ENCODE measurements at places on chromosomes 11 and 22.

DNA sequence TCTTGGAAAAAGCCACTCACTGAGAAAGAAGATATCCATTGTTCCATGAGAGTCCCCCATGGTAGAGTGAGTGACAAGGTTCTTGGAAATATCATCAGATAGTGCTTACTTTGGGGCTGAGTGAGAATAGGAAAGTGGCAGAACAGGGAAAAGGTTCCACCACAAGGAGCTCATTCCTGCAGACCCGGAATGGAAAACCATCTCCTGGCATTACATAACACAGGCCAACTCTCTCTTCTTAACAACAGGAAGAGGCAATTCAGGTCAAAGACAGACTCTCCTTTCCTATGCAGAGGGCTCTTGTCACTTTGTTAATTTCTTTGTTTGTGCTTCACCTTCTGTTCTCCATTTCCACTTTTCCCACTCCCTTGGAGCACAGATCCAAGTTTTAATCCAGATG, 259.7 kb downstream of the KIRREL3 start:
- DNase-seq = no peak

DNA sequence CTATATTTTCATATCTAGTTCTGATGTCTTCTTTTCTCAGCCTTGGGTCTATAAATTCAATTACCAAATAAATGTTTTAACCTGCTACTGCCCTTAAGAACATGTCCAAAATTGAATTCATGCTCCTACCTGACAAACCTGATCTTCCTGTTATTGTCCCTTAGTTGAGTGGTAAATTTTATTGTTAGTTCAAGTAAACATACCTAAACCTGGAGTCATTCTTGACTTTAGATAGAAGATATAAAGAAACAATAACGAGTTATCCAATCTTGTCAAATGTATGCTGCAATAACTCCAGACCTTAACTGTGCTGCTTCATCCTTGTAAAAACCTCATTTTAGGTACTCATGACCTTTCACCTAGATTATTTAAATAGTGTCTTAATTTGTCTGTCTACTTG, 34.6 kb upstream of the SC5D start:
- DNase-seq = no peak

- DNase-seq = no peak
Measured at GRCh38 chr22:21688341-21688705, 22.5 kb downstream of the PPIL2 start.

DNA sequence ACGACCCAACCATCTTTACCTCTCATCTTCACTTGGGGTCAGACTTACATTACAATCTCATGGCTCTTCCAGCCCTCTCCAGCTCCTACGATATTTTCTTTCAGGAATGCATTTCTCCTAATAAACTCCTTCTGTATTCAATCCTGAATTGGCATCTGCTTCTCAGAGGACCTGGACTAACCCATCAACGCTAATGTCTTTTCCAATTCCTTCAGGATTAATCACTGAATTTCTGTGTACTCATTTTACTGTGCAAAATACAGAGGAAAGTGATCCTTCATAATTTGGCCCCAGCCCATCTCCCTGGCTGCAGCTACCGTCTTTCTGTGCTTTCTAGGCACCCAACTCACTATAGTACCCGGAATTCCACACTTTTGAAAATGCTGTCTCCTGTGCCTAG, 239.2 kb downstream of the METTL15 start:
- no peak for DNase-seq

DNA sequence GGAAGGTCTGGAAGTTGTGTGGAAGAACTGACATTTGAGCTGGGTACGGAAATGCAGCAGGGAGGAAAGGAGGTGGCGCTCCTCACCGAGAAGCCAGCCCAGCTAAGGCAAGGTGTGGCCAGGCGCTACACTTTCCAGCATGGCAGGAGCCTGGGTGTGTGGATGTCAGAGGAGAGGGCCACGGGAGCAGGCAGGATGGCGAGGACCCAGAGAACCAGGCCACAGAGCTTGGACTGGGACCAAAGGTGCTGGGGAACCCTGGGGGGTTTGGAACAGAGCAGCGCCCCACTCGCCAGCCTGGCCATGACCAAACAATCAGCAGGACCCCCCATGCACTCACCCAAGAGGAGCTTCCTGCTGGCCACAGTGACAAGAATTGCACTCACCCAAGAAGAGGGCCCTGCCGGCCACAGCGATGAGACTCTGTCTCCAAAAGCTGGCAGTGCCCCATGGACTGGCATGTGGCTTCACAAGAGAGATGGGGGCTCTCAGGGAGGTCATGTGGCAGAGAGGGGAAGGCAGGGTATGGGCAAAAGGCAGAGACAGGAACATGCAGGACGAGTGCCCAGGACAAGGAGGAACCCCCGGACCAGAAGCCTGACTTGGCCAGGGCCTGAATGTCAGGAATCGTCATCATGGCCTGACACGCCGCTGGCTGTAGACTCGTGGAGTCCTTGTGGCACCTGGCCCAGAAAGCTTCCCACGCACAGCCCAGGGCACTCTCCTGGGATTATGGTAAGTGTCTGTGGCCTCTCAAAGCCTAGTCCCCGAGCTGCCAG, 45.4 kb downstream of the IGF2 start:
- DNase-seq = no peak

- no peak for DNase-seq
Measured at GRCh38 chr11:5690216-5690615, 626 bp downstream of the TRIM22 start.

GRCh38 chr11:61704838-61705237, 24.6 kb downstream of the DAGLA start:
- no peak for DNase-seq

GRCh38 chr11:82899957-82900276, 313 bp downstream of the PRCP start:
- DNase-seq = no peak

GRCh38 chr11:4637662-4638047, 378 bp downstream of the OR51D1 start:
- DNase-seq = no peak

GRCh38 chr11:360326-361280, 8.7 kb upstream of the B4GALNT4 start:
- DNase-seq = no peak

DNA sequence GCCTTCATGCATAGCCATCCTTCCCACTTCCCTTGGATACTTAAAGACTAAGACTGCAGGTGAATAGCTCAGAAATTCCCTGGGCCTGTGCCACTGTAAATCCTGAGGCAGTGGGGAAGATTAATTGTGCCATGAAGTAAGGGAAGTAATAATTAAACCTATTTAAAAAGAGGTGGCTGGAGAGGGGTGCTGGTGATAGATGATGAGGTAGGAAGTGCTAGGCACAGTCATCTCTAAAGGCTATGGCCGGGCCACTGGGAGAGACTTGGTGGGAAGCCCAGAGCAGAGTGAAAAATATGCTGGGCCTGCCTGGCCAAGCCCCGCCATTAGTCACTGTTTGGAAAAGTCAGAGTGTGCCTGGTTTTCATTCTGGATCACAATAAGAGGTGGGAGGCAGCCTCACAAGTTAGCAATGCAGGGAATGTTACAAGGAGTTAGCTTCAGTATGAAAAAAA, 197.2 kb upstream of the PITPNB start:
- no peak for DNase-seq

DNA sequence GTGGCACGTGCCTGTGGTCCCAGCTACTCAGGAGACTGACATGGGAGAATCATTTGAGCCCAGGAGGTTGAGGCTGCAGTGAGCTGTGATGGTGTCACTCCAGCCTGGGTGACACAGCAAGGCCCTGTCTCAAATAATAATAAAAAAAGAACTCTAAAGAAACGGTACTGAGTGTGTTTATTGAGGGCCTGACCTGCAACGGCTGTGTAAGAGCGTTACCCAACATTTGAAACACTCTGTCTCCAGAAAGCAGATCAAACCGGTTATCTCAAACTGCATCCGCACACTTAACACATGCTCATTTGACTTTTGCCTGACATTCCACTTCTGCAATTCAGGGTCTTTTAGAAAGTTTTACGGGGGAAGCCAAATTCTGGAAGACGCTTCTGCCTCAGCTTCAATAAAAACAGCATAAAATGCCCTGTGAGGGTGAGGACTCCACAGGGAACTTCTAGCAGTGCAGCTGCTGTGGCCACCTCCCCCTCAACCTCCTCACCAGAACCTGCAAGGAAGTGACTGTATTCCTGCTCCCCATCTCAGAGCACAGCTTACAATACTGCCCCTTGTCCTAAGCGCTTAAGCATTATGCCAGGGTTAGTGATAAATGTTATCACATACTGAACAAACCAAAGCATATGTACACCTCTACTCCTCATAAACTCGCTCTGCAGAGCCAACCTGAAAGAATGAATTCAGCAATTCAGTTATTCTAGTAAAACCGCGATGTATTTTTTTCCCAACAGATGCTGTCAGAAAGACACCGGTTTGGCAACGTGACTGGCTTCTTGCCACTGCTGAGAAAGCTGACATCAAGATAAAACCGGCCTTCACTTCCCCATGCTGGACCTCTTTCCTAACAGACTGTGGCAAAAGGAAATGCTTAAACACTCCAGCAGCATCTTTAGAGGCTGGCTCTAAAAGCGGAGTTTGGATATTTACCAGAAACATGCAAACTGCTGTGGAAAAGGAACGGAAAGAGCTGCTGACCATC, 52.2 kb downstream of the PRDM10 start:
- DNase-seq = no peak

GRCh38 chr11:1750481-1750839, at the start of gene IFITM10:
IFITM10 (minus strand) TSS chr11:1750595; CDS start chr11:1750442, 153 bp downstream.
- no peak for DNase-seq

GRCh38 chr11:4455419-4455818, 6.3 kb downstream of the OR52K2 start:
- no peak for DNase-seq

DNA sequence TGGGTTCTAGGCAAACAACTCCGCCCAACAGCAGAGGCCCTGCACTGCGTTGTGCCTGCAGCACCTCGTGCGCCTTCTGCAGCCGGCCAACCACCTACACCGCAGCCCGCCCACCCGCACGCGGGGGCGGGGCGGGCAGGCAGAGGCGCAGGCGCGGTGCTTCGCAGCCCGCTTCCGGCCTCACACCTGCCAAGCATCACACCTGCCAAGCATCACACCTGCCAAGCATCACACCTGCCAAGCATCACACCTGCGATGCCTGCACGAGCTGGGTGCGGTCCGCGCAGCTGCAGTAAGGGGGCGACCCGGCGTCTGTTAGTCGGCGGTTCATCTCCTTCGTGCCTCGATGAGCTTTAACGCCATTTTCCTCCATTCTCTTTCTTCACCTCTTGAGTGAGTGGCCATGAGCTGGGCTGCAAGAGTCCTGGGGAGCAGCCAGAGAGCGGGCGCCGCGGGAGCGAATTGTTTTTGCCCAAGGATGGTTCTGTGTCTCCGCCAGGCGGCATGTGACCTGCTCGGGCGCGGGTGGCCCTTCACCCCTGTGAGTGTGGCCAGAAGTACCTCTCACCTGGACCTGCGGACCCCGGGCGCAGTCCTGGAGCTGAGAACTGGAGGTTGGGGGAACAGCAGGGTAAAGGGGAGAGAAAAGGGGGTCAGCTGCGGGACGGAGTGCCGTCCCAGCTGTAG, at the start of gene LDHAL6A:
LDHAL6A (plus strand) TSS at position 171 of the 687 bp plus-strand sequence. CDS start 825 bp downstream, outside the sequence.
- no peak for DNase-seq

DNA sequence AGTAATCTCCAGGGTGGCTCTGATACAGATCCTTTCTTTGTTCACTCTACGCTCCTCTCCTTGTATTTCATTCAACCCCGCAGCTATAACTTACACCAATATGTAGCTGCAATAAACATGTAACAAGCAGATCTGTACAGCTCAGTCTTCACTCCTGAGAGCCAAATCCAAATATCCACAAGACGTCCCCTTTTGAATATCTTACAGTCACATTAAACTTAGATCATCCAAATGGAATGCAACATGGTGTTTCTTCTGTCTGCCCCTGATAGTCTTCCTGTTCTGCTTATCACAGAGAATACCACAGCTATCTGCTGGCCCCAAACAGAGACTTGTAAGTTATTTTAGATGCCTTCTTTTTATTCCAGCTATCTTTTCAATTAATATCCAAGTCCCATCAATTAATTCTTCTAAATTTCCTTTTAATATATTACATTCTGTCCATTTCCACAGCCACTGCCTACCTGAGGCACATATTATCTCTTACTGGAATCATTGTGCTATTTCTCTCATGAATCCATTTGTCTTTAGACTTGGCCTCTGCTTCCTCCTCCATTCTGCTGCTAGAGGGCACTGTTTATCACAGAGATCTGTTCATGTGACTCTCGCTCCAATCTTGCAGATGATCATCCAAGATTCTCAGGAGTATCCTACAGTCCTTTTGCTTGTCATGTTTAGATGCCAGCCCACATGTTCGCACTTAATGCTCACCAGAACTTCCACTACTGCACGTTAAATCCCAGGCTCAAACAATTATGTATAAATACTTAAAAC, 908.6 kb downstream of the NTM start:
- DNase-seq = no peak

DNA sequence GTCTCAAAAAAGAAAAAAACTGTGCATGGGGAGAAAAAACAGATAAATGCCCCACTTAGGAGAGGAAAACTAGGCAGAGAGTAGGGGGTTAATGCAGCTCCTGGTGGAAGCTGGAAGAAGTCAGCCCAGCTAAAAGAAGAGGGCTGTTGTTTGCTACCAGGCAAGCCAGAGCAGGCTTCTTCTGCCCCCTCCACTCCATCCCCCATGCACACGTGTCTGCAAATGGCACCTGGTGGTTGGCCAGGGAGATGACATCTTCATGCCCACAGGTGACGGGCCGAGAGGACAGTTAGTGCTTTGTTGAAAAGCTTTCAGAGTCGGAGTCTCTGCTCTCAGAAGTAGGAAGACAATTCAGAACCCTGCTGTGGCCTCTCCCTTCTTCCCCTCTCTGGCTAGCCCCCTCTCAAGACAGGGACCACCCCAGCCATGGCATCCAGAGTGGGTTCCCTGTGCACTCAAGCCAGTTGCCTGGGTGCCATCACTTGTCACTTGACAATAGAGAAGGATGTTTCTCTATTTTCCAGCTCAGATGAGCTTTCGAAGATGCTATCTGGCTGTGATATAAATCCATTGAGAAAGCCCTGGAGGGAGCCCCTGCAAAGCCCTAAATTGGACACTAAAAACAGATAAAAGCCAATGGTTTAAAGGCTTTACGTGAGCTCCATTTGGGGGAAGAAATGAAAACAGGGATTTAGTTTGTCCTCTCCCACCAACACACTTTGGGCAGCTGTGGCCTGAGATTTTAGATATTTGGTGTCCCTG, 142.0 kb downstream of the TRIM29 start:
- no peak for DNase-seq

GRCh38 chr11:113668255-113668654, 37.9 kb downstream of the TMPRSS5 start:
- no peak for DNase-seq

GRCh38 chr11:2580061-2580421, 119.8 kb downstream of the KCNQ1OT1 start:
- DNase-seq = no peak

DNA sequence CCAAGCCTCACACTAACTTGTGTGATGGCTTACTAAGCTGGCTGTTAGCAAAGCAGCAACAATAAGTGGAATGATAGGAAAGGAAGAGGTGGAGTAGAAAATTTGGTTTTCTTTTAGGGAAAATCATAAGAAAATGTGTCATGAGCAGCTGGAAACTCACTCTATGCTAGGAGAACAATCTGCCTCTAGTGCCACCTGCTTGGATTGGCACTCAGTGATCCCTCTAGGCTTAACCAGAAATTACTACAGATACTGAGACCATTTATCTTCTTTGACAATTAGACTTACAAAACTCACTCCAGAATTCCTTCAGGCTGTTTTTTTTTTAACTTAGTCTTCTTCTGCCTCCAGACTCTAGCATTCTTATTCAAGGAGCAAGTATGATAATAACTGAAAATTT, 117.3 kb downstream of the CD44 start:
- no peak for DNase-seq

All from stimulated activated CD4-positive, alpha-beta T cell treated with anti-CD3 and anti-CD28 coated beads, Interleukin-1b, Interleukin-23, amount 100 ng/mL, for 1 hour (primary cell).